MV-4-11 (cell line): ENCODE measurements at places on chromosomes 11 and 22.

GRCh38 chr22:42364604-42365110 lies 67.5 kb downstream of the NFAM1 start:
- DNase-seq: no peak

DNA sequence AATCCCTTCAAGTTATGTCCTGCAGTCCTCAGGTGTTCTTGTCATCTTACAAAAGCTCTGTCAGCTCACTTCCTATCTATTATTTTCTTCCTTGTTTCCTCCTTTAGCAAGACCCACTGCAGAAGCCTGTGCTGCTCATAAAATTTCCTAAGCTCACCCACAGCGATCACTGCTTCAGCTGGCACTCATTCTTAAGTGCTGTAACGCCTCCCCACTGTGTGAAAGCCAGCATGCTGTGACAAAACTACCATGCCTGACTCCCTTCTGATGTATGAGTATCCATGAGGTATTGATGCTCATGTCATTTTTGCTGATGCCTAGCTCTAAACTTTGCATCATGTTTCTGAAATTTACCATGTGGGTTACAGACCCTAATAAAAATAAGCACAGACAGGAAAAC lies 41.5 kb upstream of the CNTN5 start:
- DNase-seq: no peak

GRCh38 chr22:42670921-42671709 lies 21.9 kb upstream of the CYB5R3 start:
- no peak for DNase-seq

- DNase-seq: no peak
These were observed 549.3 kb upstream of the CCDC90B start for GRCh38 chr11:83835423-83835822.

GRCh38 chr11:130157101-130157500 lies 2.5 kb upstream of the ST14 start:
- no peak for DNase-seq

DNA sequence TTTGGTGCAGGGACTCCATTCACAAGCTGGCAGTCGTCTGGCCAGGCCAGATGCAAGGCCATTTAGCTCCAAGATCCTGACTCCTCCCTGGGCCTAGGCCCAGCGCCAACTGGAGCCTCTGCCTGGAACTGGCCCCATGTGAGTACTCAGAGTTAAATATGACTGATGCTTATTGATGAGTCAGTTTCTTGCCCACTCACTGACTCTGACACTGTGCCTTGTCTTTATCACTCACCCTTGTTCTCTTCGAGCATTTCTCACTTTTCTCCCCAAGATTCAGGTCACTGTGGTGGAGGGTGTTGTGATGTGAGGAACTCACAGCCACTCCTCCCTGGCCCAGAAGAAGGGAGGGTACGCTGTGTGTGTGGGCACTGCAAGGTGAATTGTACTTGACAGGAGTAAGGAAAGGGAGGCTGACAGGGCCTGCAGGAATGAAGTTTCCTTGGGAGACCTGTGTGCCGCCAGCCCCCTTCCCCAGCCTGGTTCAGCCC lies 23.2 kb upstream of the ST3GAL4 start:
- DNase-seq: no peak

DNA sequence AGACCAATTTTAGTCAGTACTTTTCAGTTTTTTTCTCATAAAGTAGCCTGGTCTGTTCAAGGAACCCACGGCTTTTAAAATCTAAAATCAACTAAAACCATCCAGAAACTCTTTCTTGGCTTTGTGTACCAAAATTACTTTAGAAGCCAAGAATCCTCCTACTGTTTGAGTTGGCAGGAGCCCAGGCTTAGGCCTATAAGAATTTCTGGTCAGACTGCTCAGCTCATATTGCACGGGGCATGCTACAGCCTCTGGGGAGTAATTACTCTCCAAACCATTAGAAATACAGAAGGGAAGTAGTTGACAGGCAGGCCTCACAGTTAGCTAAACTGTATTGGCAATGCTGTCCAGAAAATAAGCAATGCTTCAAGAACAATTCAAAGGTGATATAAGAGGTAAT lies 1862.9 kb upstream of the RAG2 start:
- DNase-seq: no peak

GRCh38 chr22:36183446-36183845 lies 18.2 kb downstream of the APOL4 start:
- DNase-seq: no peak

DNA sequence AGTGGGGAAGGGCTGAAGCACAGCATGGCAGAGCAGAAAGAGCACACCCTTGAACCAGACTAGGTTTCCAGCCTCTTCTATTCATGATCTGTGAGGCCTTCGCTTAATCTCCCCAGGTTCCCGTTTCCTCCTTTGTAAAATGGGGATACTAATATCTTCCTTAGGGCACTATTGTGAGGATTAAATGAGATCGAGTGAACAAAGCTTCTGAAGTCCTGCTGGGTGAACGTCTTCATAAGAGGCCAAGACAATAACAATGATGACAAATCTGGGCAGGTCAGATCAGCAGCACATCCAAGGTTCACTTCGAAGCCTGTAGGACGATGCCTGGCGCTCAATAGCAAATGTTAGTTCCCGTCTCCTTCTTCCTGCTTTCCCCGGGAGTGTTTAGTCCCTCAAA lies 38.6 kb upstream of the ZBED5 start:
- DNase-seq: no peak

GRCh38 chr22:20514658-20515406 lies 7.4 kb downstream of the MED15 start:
- DNase-seq: peak; percentile 79

DNA sequence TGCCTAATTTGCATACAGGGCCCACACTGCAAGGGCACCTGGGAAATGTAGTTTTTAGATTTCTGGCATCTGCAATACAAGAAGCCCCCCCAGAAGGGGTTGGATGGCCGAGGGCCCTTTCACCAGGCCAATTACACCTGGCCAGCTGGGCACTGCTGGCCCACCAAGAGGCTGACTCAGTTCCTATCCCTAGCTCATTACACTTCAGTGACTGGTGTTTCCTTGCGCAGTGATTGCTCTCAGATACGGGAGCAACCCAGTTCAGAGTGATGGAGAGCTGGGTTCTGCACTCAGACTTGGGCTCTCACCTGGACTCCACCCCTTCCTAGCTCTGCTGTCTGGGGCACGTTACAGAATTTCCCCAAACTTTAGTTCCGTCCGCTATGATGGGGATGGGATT lies 81.1 kb upstream of the SHANK2 start:
- DNase-seq: no peak

DNA sequence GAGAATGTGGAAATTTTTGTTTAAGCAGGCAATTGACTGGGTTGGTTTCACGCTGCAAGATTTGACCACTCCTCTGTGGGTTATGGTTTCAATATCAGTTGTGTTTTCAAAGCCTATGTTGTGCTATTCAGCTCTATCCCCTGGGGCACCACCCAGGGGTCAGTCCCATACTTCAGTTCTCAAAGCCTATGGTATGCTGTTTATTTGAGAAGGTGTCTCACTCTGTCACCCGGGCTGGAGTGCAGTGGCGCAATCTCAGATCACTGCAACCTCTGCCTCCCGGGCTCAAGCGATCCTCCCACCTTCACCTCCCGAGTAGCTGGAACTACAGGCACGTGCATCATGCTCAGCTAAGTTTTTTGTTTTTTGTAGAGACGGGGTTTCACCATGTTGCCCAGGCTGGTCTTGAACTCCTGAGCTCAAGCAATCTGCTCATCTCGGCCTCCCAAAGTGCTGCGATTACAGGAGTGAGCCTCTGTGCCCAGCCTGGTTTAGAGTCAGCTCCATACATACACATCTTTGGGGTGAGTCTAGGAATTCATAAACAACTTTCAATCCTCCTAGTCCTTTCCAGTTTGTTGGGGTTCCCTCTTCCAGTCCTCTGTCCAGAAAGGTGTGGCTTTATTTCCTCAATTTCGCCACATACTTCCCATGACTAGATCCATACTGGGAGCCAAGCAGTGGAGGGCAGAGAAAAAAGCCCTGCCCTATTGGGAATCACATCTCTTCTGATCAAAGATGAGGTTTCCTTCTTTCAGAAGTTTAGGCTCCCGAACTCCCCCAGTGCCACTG lies 35.0 kb upstream of the MAPK1 start:
- DNase-seq: no peak

DNA sequence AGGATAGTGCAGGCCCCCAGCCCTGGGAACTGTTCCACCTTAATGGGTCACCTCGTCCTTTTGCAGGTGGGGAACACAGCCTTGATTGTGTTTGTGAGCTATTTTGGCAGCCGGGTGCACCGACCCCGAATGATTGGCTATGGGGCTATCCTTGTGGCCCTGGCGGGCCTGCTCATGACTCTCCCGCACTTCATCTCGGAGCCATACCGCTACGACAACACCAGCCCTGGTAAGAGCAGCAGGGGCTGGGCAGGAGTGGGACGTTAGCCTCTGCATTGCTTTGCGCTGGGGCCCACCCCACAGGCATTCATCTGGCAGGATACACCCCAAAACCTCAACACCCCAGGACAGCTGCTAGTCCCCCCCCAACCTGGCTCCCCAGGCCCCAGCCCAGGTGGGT lies 14.8 kb downstream of the SLCO2B1 start:
- DNase-seq: no peak

DNA sequence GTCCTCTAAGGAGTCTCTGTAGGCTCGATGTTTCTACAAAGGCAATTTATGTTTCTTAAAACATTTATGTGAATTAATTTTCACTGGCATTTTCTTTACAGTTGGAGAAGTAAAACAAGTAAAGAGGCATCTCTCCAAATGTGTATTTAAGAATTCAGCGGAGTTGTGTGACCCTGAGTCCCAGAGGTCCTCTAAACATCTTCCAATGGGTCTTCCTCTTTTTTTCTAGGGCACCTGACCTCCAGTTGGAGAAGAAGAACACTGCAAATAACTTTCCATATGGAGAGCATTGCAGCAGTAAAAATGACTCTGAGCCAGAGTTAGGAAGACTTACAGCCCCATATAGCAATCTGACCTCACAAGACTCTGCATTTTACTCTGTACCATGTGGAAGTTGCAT lies 480.5 kb upstream of the RAG2 start:
- DNase-seq: no peak

GRCh38 chr11:45857961-45858474 lies 10.7 kb downstream of the CRY2 start:
- DNase-seq: peak; percentile 99

- DNase-seq: no peak
These were observed 806 bp upstream of the SMDT1 start for GRCh38 chr22:42078469-42079318.

DNA sequence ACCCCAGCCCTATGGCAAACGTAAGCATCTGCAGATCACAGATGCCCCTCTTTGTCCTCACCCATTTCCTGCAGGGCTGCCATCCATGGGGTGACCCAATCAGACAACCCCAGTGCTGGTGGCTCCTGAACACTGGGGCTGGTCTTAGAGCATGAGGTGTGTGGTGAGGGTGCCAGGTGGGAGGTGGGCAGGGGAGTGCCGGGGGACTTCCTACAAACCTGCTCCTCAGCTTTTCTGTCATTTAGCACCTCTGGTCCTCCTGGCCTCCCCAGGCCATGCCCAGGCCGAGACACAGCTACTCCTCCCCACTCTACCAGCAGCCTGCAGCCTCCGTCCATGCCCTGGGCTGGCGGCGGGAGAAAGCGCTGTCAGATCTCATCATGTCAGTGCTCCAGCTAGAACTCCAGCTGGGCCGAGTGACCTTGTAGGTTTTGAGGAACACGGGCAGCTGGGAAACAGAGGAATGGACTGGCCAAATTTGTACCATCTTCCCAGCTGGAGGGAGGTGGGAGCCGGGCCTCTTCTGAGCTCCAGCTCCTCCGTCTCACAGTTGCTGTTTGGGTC lies 157.7 kb upstream of the NECTIN1 start:
- no peak for DNase-seq

DNA sequence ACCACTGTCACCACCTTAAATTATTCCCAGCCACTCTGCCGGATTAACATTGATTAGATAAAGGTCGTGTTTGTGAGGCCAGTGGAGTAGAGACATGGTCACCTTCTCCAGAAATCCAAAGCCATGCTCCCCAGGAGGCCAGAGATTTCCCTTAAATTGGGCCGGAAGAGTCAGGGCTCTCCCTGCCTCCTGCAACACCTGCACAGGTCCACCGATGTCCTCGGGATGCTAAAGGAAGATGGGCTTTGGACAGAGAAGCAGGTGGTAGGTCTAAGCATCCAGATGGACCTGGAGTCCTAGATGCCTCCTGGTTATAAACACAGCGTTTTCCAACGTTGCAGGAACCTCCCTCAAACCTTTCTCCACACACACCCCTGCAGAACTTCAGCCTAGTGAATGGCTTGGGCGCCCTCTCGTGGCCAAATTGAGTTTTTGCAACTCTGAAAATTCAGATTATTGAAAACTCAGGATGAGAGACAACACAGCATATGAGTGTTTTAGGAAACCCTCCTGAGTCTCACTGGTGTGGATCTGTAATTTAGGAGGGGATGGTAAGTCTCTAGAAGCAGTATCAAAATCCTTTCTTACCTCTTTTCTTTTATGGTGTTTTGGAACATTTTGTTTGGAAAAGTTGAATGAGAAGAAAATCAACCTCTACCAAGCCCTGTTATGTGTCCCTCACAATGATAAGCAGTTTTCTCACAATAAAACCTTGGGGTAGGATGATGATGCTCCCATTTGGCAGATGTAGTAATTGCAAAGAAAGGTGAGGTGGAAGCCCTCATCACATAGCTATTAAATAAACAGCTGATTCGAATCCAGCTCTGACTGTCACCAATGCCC lies 109.6 kb downstream of the RRAS2 start:
- DNase-seq: peak; percentile 25

- DNase-seq: no peak
These were observed 5.5 kb upstream of the FXYD2 start for GRCh38 chr11:117830072-117830471.

- peak; percentile 54 for DNase-seq
These were observed 37.3 kb upstream of the RBFOX2 start for GRCh38 chr22:36065775-36066544.

- DNase-seq: no peak
These were observed 317.9 kb downstream of the CTTN start for GRCh38 chr11:70716216-70716615.

GRCh38 chr11:2837651-2838050 lies 47.9 kb downstream of the CDKN1C start:
- DNase-seq: no peak

DNA sequence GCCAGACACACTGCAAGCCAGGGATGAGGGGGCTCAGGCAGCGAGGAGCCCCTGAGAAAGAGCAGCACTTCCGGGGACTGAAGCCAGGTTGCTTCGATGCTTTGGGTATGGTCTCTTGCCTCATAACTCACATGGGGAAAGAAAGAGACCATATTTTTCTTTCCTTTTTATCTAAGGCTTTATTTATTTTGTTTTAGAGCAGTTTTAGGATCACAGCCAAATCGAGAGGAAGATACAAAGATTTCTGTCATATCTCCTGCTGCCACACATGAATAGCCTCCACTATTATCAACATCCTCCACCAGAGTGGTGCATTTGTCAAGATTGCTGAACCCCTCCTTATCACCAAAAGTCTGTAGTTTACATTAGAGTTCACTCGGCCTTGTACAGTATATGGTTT lies 24.3 kb upstream of the ADSL start:
- DNase-seq: no peak

GRCh38 chr22:45686004-45686403 lies 14.4 kb downstream of the ATXN10 start:
- DNase-seq: no peak

- peak; percentile 98 for DNase-seq
These were observed 4.2 kb upstream of the CHRDL2 start for GRCh38 chr11:74735365-74735928.

- no peak for DNase-seq
These were observed 262.2 kb downstream of the BRD1 start for GRCh38 chr22:49565516-49565855.
